ENCODE measurements at places on chromosomes 11 and 22.

DNA sequence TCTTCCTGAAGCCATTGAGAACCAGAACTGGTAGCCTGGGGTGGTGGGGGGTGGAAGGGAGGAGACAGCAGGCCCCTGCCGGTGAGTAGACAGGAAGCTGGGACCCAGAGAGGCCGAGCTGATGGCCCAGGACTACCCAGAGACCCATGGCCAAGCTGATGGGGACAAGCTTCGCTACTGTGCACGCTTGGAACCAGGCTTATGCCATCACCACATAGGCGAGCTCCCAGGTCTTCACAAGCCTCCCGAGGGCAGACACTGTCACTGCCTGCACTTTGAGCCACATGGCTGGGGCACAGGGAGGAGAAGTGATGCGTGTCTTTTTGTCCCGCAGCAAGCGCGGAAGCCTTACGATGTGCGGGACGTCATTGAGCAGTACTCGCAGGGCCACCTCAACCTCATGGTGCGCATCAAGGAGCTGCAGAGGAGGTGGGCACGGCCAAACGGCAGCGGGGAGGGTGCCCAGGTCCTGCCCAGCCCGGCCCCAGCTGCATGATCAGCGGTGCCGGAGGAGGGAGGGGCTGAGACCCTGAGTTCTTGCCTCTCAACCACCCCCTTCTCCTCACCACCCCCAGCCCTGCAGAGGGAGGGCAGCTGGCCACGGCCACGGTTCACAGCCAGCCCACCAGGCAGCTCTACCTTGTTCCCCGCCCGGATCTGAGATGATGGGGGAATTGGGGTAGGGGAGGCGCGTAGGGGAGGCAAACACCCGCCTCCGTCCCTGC lies 76.0 kb upstream of the KCNQ1OT1 start:
- DNase-seq = no peak

GRCh38 chr11:2687782-2688191 lies 12.0 kb downstream of the KCNQ1OT1 start:
- no peak for DNase-seq

GRCh38 chr11:130848361-130849214 lies 67.7 kb downstream of the SNX19 start:
- no peak for DNase-seq

GRCh38 chr11:112225753-112226061 lies 521 bp upstream of the PTS start:
- DNase-seq = no peak

DNA sequence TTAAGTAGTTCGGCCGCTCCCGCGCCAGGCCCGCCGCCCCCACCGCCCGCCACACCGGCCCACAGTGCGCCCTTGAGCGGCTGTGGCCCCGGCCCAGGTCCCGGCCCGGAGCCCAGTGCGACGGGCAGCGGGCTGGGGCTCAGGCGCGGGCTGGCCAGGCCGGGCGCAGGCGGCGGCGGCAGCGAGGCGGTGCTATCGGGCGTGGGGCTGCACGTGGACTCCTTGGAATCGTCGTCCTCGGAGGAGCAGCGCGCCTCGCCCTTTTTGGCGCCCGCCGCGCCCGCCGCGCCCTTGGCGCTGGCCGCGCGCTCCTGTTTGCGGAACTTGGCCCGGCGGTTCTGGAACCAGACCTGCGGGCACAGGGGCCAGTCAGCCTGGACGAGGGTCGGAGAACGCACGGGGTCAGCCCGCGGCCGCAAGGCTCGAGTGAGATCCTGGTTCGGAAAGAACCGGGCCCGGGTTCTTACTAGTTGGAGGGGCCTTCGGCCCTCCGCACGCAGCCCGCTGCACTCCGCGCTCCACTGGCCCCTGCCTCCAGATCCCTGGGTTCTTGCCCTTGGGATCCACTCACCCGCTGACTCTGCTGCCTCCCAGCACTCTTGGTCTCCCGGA lies 4.0 kb downstream of the PHOX2A start:
- DNase-seq = no peak

GRCh38 chr11:44559207-44559939 lies 6.1 kb upstream of the CD82 start:
- no peak for DNase-seq

GRCh38 chr11:66718320-66718971 lies 10.6 kb downstream of the SPTBN2 start:
- DNase-seq = no peak

All from T-helper 1 cell (primary cell).